Foreskin keratinocyte (primary cell): ENCODE measurements at places on chromosomes 4 and X. TPM values are rescaled to one million over a fixed set of nuclear protein-coding genes. Genes with fewer than 3 reads are reported as not detected.

GRCh38 chr4:53786632-53787031 lies 195.3 kb upstream of the LNX1 start:
- DNase-seq: no peak

GRCh38 chrX:126695375-126695896 lies 124.1 kb upstream of the PRR32 start:
- no peak for DNase-seq

DNA sequence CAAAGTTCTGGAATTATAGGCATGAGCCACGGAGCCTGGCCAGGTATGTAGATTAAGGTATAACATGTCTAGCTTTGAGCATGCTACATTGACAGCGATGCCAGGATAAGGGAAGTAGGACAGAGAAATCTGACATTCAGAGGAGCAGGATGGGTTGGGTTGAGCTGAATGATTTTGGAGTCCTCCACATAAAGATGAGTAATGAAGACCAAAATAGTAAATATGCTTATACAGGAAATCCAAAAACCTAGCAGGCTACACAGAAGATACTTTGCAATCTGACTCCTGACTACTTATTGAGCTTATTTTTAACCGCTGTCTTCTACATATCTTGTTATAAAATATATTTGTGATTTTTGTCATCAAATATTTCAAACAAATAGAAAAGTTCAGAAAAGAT lies 69.7 kb downstream of the PDGFC start:
- DNase-seq: no peak

DNA sequence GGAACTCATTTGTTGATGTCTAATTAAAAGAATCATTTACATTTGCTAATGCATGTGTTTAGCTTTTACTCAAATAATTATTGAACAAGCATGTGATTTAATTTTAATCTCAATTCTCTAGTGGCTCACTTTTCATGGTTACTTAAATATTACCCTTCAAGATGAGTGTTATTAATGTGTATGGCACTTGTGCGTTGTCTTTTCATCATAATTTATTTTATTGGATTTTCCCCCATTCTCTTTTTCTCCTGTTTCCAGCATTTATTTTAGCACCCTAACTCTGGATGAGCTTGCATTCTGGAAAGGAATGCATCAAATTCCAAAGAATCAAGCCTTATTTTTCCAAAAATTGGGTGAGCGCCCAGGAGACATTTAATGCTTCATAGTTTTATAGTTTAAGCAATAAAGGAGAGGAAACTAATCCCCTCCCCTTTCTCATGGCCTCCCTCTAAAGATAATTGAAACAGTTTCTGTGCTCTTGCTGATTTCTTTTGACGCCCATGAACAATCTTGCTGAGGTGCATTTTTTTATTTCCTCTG lies 191.1 kb upstream of the FAT4 start:
- DNase-seq: no peak

DDX53 gene
- not detected in 2 replicates for total RNA-seq

SRPX gene
- 68.8 and 129 TPM in 2 replicates for total RNA-seq

TKTL2 gene
- total RNA-seq: not detected in 2 replicates

GRCh38 chr4:5933116-5933515 lies 40.2 kb upstream of the CRMP1 start:
- no peak for DNase-seq

GRCh38 chr4:30757357-30757756 lies 37.2 kb downstream of the PCDH7 start:
- DNase-seq: peak; percentile 99

DNA sequence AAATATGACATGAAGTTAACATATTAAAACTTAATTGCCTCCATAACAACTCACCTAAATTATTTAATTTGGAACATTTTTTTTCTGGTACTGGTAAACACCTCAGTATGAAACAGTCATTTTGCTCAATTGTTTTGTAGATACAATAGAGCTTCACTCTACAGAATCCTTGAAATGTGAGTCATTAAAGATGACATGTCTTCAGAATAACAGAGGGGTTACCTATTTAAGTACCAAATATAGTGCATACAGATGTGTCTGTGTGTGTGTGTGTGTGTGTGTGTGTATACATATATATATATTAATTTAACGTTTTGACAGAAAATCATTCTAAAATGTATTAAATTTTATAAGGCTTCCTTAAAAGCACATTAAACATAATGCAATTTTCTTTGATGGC lies 297.6 kb downstream of the INPP4B start:
- DNase-seq: peak; percentile 79

- no peak for DNase-seq
These were observed 95.9 kb downstream of the WDFY3 start for GRCh38 chr4:84870398-84871163.

MAGEC2 gene
- total RNA-seq: not detected in 2 replicates

DNA sequence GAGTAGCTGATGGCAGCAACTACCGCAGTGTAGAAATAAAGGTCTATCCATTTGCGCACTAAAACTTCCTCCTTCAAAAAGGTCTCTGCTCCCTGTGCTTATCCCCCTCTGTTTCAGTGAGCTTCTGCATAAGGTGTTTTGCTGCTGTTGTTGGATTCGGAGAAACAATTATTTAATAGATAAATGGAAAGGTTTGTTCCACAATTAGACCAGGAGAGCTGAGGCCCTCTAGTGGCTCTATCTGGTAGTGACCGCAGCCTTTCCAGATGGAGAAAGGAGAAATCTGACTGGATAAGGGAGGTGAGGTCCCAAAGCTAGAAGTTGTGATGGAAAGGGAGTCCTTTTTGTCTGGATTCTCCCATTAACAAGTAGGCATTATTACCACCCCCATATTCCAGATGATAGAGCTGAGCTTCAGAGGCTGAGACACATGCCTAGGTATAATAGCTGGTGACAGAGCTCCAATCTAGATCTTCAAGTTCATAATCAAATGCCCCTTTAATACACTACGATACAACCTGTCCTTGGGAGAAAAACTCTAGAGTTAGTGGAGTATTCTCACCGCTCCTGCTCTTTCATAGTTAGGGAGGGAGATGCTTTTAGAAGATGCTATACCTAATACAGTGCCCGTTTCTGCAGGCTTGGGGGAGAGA lies 5.1 kb upstream of the GABRQ start:
- no peak for DNase-seq

GRCh38 chr4:148017801-148018200 lies 285.9 kb downstream of the ARHGAP10 start:
- no peak for DNase-seq

GRCh38 chr4:184110452-184111224 lies 107.0 kb downstream of the ENPP6 start:
- no peak for DNase-seq

DNA sequence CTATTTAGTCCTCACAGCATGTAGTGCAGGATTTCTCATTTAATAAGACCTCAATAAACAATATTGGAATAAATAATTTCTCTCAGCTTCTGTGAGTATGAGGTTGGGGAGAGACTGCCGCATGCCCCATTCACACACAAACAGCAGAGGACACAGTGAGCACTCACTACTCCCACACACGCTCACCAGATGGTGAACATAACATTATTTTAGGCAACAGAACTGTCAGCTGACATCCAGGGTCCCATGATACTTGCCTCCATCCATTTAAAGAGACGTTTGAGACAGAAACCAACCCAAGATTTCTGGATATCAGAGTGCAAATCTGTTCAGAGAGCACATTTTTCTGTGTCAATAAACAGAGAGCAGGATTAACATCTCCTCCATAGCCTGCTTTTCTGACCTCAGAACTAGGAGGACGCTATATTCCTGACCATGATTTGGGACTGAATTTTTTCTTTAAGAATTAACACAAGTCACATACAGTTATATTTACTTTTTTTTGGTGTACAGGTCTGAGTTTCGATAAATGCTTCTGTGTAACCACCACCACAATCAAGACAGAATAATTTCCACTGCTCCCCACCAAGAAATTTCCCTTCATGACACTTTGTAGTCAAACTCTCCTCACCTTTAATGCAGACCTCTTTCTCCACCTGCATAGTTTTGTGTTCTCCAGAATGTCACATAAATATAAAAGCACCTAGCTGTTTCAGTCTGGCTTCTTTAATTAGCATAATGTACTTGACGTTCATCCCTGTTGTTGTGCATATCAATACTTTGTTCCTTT lies 16.7 kb downstream of the GPRIN3 start:
- no peak for DNase-seq

DNA sequence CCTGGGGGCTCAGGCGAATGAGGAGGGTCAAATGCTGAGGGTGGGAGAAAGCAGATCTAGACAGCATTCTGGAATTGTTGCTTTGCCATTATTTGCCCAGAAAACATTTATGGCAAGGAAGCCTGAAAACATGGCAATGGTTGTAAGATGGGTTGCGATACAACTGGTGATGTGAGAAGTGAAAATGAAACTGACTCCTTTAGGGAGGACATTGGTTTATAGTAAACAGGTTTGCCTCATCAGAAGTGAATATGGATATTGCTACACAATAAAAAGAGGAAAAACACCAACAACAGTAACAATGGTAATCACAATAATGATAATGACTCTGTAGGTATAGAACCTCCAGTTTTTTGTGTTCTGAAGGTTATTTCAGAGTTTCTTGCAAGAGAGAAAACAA lies 107.0 kb upstream of the TBC1D9 start:
- DNase-seq: no peak

- peak; percentile 34 for DNase-seq
These were observed 64.1 kb downstream of the QDPR start for GRCh38 chr4:17447675-17448298.

- DNase-seq: no peak
These were observed 16.5 kb downstream of the SPANXN3 start for GRCh38 chrX:143500751-143501150.

DNA sequence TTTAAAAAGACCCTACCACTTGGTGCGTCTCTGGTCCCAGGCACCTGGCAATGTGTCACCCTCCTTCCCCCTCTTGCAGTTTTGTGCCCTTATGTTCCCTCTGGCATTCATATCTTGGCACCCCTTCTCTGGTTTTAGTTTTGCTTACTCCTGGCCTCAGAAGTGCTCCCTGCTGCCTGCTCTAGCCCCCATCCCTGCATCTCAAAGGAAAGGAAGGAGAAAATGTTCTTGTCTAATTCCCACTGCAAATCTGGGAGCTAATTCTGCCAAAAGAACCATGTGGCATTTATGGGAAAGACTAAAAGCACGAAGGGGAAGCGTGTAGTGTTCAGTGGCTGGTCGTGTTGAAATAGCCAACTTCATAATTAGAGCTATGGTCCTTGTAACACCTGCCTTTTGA lies 340.1 kb upstream of the RPS6KA3 start:
- DNase-seq: no peak

DNA sequence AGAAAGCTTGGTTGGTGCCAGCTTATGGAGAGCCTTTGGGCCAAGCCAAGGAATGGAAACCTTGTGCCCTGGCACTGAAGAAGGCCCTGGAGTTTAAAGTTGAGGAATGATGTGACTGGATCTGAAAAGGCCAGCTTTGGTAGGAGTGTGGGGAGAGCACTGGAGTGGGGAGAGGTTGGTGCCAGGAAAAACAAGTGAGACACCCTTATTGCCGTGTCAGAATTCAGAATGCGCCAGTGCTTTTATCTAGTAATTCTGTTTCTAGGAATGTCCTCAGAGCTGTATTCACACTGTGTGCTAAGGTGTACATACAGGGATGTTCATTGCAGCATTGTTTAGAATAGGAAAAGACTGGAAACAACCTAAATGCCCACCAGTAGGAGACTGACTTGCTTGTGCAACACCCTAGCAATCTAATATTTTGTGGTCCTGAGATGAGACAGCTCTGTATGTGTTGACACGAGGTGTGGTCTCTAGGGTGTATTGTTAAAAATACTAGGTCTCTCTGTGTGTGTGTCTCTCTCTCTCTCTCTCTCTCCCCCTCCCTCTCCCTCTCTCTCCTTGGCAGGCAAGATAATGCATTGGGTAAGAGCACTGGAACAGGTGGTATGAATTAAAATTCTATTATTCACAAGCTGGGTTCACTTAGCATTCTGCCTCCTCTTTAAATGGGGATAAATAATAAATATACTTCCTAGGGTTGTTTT lies 107.8 kb downstream of the GATB start:
- DNase-seq: no peak

DNA sequence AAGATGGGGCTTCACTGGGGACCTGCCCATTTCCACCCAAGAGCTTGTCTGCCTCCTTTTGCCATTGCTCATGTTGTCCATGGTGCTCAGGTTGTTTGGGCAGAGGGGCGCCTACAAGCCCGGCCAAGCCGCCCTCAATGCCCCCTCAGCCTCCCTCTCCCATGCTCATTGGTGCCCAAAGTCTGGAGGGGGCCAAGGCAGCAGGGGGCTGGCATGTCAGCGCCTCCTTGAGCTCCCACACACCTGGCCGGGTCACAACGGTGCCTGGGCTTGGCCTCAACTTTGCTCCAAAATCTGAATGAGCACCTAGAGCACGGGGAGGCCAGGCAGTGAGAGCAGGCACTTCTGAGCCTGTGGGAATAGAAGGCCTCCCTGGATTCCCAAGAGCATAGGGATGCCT lies 1598.8 kb downstream of the PCDH7 start:
- DNase-seq: no peak
